ENCODE measurements at places on chromosomes 5 and 9.

DNA sequence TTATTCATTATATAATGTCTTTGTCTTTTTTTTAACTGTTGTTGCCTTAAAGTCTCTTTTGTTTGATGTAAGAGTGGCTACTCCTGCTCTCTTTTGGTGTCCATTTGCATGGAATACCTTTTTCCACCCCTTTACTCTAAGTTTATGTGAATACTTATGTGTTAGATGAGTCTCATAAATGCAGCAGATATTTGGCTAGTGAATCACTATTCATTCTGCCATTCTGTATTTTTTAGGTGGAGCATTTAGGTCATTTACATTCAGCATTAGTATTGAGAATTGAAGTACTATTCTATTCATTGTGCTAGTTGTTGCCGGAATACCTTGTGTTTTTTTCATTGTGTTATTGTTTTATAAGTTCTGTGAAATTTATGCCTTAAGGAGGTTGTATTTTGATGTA, 317.1 kb downstream of the ANXA1 start:
- DNase-seq = no peak

- DNase-seq = no peak
These were observed 207.5 kb downstream of the MELK start for GRCh38 chr9:36780186-36780585.

- peak; percentile 65 for DNase-seq
These were observed 7.7 kb downstream of the LPCAT1 start for GRCh38 chr5:1515921-1516571.

GRCh38 chr9:77744841-77745430, 96.8 kb upstream of the GNA14 start:
- DNase-seq = no peak

DNA sequence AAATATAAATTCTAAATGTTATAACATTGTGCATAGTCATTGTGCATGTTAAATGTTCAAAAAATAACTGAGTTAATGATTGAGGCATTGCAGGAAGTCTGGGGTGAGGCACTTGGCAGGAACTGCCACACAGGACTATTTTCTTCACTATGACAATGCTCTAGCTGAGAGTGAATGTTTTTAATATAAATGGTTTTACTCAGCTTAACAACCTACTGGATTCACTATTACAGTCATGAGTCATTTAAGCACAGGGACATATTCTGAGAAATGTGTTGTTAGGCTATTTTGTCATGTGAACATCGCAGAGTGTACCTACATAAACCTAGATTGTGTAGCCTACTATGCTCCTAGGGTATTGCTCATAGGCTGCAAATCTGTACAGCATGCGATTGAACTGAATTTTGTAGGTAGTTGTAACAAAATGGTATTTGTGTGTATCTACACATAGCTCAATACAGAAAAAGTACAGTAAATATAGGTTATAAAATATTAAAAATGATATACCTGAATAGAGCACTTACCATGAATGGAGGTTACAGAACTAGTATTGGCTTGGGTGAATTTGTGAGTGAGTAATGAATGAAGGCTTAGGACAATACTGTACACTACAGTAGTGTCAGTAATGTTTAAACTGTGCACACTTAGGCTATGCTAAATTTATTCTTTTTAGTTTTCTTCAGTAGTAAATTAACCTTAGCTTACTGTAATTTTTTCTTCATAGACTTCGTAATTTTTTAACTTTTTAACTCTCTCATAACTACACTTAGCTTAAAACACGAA, 346.1 kb upstream of the PTGER4 start:
- DNase-seq = peak; percentile 60

All from fibroblast of mammary gland (primary cell).